GM23338 (cell line): ENCODE measurements at places on chromosomes 7 and 10.
A peak's percentile ranks its signal among the peaks of the same experiment; 100 is the strongest.

DNA sequence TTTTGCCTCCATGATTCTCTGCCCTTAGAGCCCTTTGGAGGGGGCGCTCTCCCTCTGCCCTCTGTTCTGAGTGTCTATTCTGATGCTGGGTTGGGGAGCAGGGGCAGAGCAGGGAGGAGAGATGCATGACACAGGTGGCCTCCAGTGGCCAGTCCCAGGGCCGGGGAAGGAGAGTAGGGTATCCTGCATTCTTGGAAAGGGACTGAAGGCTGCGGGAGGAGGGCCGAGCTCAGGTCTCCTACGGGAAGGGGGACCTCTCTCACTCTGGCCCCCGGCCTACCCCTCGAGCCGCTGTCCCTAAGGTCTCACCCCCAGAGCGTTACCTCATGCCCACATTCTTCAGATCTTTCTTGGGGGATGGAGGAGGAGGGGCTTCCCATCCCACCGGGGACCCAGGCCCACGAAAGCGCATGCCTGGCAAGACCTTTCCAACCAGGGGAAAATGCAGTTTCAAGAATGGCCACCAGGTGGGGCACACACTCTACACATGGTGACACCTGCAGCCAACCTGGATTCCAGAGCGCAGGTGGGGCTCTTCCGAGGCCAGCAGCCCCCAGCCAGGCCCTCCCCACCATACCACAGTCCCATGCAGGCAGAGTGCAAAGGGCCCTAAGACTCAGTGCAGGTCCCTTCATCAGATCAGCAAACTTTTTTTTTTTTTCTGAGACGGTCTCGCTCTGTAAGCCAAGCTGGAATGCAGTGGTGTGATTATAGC, 86.4 kb downstream of the MYL10 start:
- peak; percentile 93 for DNase-seq

GRCh38 chr7:85475071-85475470, 288.2 kb upstream of the SEMA3D start:
- DNase-seq: no peak

DNA sequence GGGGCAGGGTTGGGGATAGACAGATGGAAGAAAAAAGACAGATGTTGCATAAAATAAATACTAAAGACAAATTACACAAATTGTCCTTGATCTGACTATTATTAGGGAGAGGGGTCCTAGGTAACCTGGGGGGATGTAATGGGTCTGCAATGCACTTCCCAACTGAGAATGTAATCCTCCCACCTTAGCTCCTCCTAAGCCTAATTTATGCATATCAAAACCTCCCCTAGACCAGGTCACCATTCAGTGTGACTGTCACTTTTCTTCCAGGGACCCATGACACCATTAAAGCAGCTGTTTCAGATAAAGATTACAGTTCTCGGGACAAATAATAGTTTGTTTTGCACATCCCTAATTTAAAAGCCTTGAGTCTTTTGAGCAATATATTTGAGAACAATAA, 133.9 kb upstream of the FEZF1 start:
- peak; percentile 29 for DNase-seq

- no peak for DNase-seq
Measured at GRCh38 chr7:90917539-90917938, 321.4 kb downstream of the CDK14 start.

DNA sequence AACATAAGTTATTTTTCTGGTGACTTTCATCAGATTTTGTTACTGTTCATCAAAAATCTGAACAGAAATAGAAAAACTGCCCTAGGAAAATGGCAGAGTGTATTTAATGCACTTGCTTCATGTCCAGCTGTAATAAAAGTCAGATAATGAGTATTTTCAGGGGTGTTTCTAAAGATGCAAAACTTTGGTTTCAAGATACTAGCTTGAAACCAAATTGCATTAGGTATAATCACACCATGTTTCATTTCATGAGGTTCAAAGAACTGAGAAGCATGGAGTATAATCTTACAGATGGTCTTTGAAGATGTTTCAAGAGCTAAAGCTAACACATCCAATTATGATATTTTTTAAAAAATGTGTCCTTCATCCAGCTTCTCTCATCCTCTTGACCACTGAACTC, 128.9 kb downstream of the NRCAM start:
- DNase-seq: no peak

DNA sequence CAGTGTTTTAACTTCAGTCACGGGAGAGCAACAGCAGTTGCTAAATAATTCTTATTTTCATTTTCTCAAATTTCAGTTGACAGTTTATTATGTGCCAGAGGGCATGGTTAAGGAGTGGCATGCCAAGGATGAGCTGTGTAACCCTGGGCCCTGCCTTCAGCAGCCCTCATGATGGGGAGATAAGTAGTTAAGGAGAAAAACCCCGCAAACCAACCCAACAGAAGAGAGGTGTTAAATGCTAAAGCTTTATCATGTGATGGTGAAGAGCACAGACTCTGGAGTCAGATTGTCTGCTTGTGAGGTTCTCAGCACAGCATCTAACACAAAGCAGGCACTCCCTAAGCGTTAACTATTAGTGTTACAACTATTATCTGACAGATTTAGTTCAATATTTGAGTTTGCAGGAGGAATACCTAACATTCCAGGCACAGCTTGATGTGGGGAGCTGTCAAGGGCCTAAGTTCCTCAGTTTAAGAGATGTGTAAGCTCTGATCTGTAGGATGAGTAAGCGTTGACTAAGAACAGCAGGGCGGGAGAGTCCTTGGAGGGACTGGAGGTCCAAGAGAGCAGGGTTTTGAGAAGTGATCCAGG, 29.6 kb downstream of the STAM start:
- DNase-seq: peak; percentile 85

- peak; percentile 45 for DNase-seq
Measured at GRCh38 chr10:61899997-61900828, 1.3 kb upstream of the ARID5B start.

- peak; percentile 86 for DNase-seq
Measured at GRCh38 chr10:86535132-86535882, 13.7 kb upstream of the WAPL start.

GRCh38 chr7:142603870-142604448, 145.3 kb upstream of the PRSS1 start:
- DNase-seq: peak; percentile 81

GRCh38 chr7:108091461-108091831, 38.7 kb downstream of the LAMB4 start:
- DNase-seq: no peak
